Right renal pelvis (tissue), 4 donors: ENCODE measurements at places on chromosomes 6 and 20.
A peak's percentile ranks its signal among the peaks of the same experiment; 100 is the strongest.

- no peak for DNase-seq
Measured at GRCh38 chr6:64591676-64592036, 956.1 kb downstream of the PHF3 start.

- DNase-seq: no peak
Measured at GRCh38 chr6:121515630-121516265, 80.3 kb downstream of the GJA1 start.

- no peak for DNase-seq
Measured at GRCh38 chr20:59235226-59235625, 65.2 kb upstream of the EDN3 start.

GRCh38 chr6:119129148-119129967 lies 50.9 kb upstream of the FAM184A start:
- DNase-seq: peak; percentile 47

DNA sequence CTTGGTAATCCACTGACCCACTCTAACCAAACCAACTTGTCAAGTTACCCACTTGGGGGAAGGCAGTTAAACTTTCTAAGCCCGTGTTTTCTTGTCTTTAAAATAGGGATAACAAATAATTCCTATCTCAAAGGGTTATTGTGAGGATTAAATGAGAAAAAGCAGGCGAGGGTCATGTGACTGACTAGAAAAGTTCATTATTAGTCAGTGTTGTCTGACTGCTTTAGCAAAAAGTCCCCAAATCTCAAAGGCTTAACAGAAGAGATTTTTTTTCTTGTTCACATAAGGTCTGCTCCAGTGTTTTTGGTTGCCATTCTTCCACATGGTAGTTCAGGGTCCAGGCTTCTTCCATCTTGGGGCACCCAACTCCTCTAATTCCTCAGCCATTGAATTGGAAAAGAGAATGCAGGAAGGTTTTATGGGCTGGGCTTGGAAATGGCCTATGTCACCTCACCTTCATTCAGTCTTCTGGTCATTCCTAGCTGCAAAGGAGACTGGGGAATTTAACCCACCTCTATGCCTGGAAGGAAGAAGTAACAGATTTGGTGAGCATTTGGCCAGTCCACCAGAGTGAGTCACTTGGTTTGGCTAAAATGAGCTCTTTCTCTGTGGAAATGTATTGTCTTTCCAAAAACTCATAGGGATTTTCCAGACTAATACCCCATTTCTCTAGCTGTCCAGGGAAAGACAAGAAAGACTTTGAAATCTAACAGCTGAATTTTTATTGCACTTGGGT lies 77.0 kb downstream of the CAP2 start:
- DNase-seq: no peak

DNA sequence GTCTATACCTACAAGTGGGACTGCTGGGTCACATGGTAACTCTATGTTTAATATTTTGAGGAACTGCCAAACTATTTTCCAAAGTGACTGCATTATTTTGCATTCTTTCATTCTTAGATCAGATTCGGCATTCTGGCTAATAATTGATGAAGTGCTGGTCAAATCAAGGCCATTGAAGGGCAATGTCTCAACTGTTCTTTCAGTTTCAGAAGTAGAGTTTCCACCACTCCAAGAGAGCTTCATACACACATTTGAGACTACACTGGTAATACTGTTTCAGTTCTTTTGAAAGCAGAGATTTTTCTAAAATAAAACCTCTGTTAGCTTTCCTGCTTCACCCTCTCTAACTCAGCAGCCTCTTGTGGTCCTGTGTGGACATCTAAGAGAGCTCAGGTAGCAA lies 154.5 kb downstream of the CFAP61 start:
- DNase-seq: no peak

GRCh38 chr6:43748765-43749164 lies 21.2 kb upstream of the VEGFA start:
- no peak for DNase-seq

GRCh38 chr6:152034631-152035030 lies 227.1 kb downstream of the ESR1 start:
- no peak for DNase-seq

DNA sequence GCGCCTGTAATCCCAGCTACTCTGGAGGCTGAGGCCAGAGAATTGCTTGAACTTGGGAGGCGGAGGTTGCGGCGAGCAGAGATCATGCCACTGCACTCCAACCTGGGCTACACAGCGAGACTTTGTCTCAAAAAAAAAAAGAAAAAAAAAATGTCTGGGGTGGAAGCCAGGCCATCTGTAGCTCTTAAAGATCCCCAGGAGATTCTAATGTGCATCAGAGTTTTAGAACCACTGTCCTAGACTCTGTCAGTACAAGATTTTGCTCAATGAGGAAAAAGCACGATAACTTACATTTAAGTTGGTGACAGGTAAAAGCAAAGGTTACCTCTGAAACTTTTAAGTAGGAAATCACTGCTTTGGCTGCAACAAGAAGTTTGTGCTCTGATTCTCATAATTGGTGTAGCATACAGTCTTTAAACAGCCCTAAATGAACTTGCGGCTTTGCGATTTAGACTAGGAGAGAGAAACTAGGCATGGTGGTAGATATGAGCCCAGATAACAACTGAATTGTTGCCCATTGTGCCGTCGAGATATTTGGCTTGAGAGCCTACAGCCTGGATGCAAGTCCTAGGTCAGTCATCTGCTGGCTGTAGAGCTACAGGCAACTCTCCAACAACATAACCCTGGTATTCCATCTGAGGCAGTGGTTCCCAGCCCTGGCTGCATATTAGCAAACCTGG lies 67.2 kb downstream of the BACH2 start:
- no peak for DNase-seq

DNA sequence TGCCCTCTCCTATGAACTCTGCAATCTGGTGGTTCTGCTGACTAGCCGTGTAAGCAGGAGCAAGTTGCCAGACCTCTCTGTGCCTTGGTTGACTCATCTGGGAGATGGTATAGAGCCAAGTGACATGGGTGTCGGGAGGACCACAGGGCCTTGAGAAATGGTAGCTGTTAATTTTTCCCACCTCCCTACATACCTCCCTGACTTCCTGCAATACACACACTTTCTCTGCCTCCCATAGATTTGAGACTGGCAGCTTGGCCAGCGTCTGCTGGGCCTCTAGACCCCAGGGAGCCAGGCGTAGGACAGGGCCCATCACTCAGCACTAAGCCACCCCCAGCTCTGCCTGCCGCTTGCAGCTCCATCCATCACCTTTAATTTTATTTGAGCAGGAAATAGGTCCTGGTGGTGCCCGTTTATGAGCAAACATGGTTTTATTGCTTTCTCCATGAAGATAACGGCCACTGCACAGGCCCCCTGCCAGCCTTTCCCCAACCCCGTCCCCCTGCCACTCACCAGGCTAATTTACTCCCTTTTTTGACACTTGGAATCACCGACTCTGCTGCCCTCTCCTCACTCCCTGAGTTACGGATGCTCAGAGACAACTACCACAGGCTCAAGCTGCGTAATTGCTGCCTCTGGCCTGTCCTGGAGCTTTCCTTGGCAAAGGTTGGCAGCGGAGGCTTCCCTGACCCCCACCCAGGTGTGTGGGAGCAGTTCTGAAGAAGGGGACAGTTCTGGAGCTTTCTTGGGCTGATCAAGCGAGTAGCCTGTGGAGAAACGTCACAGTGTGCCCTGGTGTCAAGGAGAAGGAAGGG lies 11.1 kb downstream of the GLP1R start:
- no peak for DNase-seq

DNA sequence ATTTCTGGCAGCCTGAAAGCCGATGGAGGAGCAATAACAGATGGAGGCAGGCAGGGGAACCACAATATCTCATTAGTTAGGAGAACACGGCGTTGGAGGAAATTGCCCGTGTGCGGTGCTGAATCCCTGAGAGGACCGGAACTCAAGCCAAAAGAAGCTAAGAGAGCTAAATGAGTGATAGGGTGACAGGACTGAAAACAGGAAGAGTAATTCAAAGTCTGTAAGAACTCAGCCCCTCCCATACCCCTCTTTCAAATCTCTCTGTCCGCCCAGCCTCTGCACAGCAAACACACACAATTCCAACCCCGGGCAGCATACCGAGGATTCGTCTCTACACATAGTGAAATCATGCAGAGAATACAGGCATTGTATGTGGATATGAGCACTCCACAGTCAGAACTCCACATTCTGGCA lies 2.6 kb upstream of the IPCEF1 start:
- DNase-seq: no peak

DNA sequence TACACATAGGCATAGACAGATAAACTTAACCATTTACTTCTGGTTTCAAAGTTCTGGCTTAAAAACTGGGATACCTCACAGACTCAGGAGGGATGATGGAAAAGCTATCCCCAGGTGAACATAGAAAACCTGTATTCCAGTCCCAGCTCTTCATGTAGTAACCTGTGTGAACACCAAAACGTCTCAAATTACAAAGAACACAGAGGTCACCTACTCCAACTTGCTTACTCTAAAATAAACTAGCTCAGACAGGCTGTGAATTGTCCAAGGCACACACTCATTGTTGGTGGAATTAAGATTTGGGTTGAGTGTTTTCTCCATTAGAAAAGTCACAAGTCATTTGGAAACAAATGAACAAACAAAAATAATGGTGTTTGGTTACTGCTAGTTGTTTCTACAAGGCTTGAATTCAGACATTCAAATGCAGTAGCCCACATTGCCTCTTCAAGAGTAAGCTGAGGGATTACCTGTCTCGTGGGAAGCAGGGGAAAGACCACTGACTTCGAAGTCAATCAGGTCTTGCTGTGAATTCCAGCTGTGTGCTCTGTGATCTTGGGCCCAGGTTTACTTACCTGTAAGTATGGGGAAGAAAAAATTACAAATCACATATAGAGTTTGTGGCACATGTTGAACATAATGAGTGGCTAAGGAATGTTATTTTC lies 48.2 kb upstream of the LRRC1 start:
- no peak for DNase-seq

DNA sequence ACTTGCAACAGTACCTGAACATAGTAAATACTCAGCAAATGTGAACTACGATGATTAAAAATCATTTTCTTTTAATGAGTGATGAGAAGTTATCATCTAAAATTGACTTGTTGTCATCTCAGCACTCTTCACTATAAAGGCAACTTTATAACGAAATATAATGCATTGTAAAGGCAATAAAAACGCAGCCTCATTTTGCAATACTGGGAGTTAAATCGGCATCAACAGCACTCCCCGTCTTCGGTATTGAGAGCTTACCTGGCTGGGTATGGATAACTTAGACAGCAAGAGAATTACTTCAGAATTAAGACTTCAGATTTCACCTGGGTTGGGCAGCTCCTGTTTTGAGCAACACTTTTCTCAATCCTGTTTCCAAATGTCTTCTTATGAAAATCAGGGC lies 20.8 kb downstream of the NKX2-2 start:
- DNase-seq: no peak

- no peak for DNase-seq
Measured at GRCh38 chr20:24684956-24685691, 215.7 kb downstream of the SYNDIG1 start.

GRCh38 chr6:31948753-31949413 lies 3.0 kb downstream of the CFB start:
- DNase-seq: no peak

- no peak for DNase-seq
Measured at GRCh38 chr20:40815156-40816038, 126.4 kb upstream of the MAFB start.

GRCh38 chr6:6331393-6331792 lies 10.9 kb upstream of the F13A1 start:
- DNase-seq: no peak

GRCh38 chr6:136404627-136405419 lies 115.2 kb upstream of the BCLAF1 start:
- no peak for DNase-seq

DNA sequence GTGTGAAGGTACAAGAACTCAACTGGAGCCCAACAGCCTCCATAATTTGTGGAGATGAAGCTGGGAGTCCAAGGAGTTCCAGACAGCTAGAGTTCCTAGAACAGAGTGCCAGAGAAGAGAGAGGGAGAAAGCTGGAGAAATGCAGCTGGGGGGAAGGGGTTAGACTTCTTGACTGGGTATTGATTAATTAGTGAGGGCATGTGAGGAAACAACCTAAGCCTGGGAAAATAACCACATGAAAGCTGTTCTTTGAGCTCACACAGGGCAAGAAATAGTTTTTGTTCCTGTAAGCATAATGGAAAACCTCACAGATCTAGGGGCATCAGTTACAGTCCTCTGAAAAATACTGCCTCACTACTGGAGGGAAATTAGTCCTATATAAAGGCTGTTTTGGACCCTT lies 230.5 kb upstream of the FKBP1C start:
- DNase-seq: no peak

GRCh38 chr6:134449781-134450180 lies 131.9 kb upstream of the SGK1 start:
- DNase-seq: no peak

DNA sequence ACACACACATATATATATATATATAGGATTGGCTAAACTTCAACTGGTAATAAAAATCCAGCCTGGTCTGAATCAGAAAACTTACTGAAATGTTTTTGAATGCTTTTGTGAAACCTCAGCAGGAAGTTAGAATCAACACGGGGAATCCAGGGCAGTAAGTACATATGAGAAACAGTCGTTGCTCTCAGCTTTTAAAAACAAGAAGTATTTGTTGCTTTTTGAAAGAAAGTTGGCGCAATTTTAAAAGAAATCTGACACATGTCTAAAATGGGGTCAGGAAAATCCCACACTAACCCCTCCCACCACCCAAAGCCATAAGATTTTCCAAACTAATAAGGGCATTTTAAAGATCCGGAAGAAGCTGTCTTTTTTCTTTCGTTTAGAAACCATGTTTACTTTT lies 11.5 kb upstream of the CCDC170 start:
- DNase-seq: no peak

GRCh38 chr6:21586740-21587178 lies 6.8 kb upstream of the SOX4 start:
- no peak for DNase-seq

DNA sequence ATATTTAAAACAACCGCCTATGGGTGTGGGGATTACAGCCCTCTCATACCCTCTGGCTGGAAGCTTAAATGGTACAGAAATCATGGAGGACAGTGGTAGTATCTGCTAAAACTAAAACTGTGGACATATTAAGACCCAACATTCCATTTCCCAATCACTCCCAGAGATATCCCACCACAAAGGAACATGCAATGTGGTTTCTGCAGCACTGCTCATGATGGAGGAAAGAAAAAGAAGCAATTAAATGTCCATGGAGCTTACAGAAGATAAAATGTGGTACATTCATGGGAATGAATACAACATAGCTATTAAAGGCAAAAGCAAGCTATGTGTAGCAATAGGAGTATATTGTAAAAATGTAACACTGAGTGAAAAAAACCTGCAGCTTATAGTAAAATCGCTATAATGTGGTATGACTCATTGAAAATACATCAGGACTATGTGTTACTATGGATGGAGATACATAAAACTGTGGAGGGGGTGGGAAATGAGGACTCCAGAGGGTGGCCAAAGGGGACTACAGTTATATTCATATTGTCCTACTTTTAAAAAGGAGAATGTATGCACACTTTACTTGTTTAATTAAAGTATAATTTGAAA lies 22.9 kb upstream of the NNAT start:
- DNase-seq: no peak

DNA sequence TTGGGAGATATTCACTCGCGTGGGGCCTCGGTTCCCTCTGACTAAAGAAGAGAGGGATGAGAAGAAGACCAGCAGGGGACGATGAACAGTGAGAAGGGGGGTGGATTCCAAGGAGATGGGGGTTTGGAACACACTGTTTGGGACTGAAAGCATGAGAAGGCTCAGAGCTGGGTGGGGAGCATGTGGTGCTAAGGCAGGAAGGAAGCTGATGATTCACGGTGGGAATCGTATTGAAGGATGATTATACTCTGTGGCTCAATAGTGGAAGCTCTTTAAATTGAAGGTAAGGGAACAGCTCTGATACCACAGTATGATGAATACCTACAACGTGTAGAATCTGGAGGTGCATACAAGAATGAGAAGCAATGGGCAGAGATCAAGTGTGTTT lies 117.5 kb upstream of the KCNK16 start:
- no peak for DNase-seq
